Stimulated activated CD8-positive, alpha-beta memory T cell treated with anti-CD3 and anti-CD28 coated beads, Interleukin-7, amount 100 ng/mL, for 48 hours (primary cell): ENCODE measurements at places on chromosomes 6 and 20.

GRCh38 chr6:5509106-5509505, 247.8 kb downstream of the FARS2 start:
- no peak for DNase-seq

GRCh38 chr6:11689847-11690246, 88.8 kb downstream of the ADTRP start:
- DNase-seq = no peak

GRCh38 chr6:71330501-71330900, 41.9 kb downstream of the OGFRL1 start:
- no peak for DNase-seq

DNA sequence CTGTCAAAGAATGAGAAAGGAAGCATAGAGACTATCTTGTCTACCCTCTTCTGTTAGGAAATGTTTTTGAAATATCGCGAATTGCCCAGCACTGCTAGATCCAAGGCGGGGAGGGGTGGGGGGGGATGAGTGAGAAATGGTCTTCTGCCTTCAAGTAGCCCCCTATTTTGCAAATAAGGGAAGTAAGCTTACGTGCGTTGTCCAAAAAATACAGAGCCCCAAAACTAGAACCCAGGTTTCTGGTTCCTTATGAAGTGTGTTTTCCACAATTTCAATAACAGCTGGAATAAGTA, 923 bp upstream of the ILRUN start:
- DNase-seq = no peak

DNA sequence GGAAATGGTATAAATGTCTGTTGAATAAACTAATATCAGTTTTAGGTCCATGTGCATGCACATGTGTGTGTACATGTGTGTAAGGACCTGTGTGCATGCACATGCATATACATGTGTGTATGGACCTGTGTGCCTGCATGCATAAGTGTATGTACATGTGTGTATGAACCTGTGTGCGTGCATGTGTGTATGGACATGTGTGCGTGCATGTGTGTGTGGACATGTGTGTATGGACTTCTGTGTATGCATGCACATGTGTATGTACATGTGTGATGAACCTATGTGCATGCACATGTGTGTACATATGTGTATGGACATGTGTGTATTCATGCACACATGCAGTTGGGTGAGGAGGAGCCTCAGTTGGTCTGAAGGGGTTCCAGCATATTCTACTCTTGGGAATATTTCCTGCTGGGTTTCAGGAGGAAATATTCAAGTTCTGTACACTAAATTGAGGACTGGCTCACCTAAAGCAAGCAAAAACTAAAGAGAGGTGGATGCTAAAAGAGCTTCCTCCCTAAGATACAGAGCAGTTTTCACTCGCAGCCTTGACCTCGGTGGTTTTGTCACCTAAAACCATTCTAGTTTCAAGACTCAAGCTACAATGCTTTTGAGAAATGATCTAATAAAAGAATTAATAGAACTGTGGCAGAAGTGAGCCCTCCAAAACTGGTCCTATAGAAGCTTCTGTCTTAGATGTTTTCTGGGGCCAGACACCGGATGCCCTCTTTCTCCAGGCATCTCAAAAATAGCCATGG, 742.8 kb downstream of the MAFB start:
- no peak for DNase-seq

- DNase-seq = no peak
Observed at GRCh38 chr6:95593025-95593424, 15.7 kb downstream of the MANEA start.

DNA sequence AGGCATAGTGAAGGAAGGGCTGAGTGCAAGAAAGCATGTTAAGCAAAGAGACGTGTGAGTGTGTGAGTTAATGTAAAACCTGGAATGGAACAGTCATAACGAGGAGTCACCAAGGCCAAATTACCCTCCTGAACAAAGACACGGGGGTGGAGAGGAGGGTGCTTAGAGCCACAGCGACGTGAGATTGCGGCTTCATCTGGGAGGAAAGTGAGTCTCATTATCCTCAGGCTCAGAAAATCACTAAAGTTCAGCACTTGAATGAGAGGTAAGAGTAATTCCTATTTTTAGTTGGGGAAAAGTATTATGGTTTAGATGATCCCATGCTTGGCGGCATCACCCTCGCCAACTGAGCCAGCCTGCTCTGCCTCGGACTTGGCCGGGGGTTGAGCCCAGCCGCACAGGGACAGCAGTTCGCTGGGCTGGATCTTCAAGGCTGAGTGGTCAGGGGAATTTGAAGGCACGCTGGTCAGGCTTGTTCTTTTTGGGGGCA, 136.6 kb downstream of the DTNBP1 start:
- DNase-seq = no peak

- no peak for DNase-seq
Observed at GRCh38 chr6:67000121-67000520, 1293.1 kb upstream of the EYS start.

DNA sequence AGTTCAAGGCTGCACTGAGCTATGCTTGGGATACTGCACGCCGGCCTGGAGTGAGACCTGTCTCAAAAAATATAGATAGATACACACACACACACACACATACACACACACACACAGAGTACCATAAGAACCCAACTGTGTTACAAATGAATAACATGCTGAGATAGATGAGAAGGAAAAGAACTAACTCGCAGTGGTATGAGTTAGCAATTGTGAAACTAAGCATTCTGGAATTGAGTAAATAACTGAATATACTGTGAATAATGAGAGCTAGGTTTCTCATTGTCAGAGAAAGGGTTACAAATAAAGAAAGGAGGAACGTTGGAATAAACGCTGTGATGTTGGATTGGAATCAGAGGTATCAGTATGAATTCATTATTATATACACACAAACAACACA, 14.6 kb upstream of the FAXC start:
- DNase-seq = no peak

GRCh38 chr6:105633814-105634213, 230.9 kb upstream of the PREP start:
- DNase-seq = no peak

DNA sequence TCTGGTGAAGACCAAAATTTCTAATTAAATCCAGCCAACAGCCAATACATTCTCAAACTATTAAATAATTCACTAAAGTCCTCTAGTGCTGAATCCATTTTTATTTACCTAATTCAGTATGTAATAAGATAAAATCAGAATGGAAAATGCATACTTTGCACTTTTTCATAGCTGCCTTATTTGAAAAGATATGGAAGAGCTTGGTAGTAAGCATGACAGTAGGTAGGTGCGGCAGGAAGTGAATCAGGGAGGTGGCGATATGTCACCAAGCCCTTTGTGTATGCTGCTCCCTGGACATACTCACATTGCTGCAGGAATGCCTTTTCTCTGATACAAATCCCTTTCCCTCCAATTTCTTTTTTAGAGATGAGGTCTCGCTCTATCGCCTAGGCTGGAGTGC, 10.2 kb upstream of the TGM3 start:
- no peak for DNase-seq

GRCh38 chr6:45006893-45007292, 321.2 kb upstream of the RUNX2 start:
- no peak for DNase-seq

DNA sequence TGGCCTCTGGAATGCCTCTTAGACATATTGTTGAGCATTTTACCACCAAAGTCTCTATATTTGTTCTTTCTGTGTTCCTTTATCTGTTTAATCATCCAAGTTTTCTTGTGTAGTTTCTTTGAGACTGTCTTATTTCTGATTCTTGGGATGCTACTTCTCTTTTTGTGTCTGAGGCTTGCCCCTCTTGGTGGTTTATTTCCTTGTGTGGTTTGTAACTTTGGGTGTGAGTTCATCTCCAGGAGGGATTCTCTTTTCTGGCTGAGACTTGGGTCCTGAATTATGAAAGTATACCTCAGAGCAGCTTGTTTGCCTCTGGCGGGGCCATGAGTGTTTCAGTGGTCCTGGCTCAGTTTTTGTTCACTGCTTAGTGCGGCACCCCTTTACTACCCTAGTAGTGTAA, 33.9 kb downstream of the PPARD start:
- no peak for DNase-seq

GRCh38 chr6:110392727-110393126, 22.6 kb downstream of the DDO start:
- DNase-seq = no peak

DNA sequence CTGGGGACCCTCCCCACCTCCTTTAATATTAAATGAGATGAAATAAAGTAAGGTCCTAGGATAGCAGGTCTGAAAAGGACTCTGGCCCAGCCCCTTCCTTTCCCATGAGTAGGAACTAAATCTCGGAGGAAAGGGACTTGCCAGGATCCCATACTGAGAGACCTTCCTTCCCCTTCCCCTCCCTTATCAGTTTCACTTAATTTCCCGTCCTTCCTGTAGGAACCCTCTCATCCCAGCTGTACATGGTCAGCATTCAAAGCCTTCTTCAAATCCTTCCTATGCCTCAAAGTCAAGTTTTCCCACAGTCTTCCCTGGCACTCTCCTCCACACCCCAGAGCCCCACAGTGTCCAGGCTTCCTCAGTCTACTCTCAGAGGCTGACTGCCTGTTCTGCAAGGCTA, 71.3 kb upstream of the MYL9 start:
- DNase-seq = no peak

DNA sequence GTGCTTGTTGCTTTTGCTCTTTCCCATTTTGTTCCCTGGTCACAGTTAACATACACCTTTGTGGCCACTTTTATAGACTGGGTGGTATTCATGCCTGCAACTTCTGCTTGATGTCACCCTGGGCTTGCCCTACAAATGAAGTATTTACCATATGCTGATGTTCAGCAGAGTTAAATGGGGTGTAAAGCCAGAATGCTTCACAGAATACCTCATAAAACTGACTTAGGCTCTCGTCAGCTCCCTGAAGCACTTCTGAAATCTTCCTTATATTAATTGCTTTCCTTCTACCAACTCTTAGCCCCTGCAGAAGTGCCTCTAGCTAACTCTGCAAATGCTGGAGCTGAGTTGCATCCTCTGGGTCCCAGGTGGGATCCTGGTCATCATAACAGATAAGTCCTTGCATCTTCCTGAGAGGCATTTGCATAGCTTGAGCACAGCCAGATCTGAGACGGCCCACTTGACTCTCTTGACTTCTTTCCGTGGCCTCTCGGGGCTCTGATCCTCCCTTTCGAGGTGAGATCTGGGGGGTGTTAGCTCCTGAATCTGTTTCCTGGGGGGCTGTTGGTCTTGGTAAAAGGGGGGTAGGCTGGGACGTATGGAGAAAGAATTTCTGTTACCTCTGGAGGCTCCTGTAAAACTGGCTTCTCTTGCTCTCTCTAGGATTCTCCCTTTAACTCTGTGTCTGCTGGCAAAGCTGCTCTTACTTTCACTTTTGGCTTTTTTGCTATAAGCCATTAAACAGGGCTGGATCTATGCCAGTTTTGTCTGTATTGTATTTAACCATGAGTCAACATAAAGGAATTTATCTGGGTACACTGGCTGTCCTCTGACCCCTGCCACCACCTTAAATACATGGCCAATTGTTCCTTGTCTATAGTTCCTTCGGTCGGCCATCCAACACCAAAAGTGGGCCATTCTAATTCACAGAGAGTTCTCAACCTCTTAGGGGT, 223.0 kb upstream of the SYNCRIP start:
- no peak for DNase-seq

GRCh38 chr6:138575257-138575656, 76.0 kb upstream of the NHSL1 start:
- DNase-seq = no peak

- DNase-seq = no peak
Observed at GRCh38 chr6:101961357-101961756, 567.8 kb downstream of the GRIK2 start.

DNA sequence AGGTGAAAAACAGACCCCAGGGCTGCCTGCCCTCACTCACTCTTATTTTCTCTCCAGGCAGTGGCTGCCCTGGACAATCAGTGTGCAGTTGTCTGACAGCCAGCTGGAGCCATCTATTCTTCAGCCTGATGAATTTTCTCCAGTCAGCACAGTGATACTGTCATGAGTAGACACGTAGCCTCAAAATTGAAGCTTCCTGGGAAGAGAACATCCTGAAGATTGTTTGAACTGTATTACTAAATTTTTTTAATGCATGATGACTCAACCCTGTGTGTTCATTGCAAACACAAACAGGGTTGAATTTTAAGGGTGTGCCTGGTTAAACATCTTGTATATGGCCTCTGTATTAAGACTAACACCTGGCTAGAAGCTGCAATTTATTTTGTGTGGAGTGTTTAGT, 49.8 kb upstream of the STXBP5 start:
- no peak for DNase-seq

DNA sequence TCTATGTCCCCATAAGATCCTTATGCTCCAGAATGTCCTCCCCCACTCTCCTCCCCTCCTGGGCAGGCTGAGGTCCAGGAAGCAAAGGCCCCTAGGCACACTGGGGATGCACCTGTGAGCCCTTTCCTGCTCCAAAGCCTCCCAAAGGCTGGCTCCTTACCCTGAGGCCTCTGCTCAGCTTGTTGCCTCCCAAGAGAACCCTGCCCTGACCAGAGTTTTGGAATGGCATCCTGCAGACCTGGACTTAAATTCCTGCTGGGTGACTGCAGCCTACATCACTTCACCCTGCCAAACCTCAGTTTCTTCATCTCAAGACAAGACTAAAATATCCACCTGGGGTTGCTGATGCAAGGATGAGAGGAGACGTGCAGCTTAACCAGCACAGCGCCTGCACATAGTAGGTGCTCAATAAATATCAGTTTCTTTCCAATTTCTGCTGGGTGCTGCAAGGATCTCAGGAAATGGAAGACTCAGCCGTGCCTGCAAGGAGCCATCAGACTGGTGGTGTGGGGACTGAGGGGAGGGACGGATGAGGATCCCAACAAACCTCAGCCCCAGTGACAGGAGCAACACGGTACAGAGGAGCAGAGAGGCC, 2.1 kb upstream of the LBP start:
- no peak for DNase-seq

DNA sequence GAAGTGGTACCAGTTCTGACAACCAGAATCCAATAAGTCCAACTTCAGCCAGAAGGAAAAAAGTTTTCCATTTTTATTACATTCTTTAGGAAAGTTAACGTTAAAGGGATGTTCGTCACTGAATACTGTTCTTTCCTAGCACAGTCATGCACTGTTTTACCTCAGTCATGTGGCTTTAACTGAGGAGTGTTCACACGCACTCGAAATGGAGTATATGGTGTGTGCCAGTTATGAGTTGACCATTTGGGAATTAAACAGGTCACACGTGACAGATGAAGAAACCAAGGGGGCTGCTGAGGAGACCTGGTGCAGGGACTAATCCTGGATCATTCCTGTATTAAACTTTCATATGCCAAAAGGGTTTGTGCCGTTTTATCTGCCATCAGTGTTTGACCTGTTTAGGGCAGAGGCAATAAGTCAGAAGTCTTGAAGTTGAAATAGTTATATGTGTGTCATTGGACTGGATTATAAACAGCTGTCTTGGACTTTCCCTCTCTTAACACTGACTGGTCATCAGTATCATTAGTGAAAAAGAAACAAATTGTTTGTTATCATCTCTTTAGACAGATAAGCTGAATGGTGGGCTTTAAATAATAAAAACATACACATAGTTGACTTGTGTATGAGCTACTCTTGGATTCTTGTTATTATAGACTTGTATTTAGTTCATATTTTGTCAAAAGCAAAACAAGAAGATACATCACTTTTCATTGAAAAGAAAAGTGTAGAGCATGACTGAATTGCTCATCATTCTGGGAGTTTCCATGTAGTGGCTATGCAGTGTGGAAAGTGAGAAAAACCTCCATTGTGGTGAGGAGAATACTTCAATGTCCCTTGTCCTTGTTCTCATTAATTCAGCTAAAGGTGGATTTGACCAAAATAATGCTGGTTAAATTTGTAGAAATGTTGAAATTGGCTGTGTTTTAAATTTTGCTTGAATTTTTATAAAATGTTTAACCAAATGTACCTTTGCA, 123.5 kb upstream of the SAMD5 start:
- DNase-seq = no peak
